ENCODE measurements at places on chromosomes 5 and 9.

GRCh38 chr9:83141887-83142286 lies 78.9 kb upstream of the RASEF start:
- DNase-seq, result no peak

GRCh38 chr9:132795511-132796303 lies 82.4 kb downstream of the AK8 start:
- DNase-seq, result no peak

- peak; percentile 32 for DNase-seq
Measured at GRCh38 chr5:68661237-68661636, 432.6 kb upstream of the SLC30A5 start.

DNA sequence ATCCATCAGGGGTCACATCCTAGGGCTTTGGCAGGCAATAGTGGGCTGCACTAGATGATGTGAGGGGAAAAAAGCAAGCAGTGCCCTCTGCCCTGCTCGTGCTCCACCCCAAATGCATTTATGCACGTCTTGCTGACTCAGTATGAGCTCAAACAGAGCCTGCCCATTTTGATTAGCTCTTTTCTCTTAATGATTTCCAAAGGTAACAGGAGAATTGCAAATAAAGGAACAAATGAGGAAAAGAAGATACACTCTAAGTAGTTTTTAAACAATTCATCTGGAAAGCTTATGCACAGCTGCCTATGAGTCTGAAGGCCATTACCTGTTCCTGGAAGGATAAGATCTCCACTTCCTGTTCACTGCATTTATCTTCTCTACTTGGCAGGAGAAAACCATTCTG lies 364.2 kb downstream of the TMEM232 start:
- no peak for DNase-seq

- no peak for DNase-seq
Measured at GRCh38 chr5:163089230-163089629, 348.2 kb upstream of the CCNG1 start.

Measured in GM20000 (cell line).